CD4-positive, alpha-beta T cell treated with Interleukin-2 at 100 ng/mL for 4 hours (primary cell): ENCODE measurements at places on chromosomes 1 and 21.

GRCh38 chr1:160187407-160187806 is 3.0 kb upstream of the CASQ1 start:
- DNase-seq, result no peak

DNA sequence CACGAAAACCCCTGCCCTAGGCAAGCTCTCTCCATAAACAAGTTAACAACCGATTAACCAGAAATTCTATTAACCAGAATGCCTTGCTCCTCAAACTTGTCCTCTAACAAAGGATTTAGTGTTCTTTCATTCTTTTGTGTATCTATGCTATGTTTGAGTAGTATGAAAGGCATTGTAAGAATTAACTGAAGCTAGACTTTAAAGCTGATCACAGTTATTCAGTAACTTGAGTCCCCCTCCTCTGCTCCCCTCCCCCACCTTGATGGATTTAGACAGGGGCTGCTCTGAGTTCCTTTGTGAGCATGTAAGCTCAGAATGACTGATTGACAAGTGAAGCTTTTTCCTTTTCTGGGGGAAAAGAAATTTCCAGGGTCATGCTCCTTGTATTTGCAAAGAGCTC is 257.6 kb downstream of the TTLL7 start:
- DNase-seq, result no peak

DNA sequence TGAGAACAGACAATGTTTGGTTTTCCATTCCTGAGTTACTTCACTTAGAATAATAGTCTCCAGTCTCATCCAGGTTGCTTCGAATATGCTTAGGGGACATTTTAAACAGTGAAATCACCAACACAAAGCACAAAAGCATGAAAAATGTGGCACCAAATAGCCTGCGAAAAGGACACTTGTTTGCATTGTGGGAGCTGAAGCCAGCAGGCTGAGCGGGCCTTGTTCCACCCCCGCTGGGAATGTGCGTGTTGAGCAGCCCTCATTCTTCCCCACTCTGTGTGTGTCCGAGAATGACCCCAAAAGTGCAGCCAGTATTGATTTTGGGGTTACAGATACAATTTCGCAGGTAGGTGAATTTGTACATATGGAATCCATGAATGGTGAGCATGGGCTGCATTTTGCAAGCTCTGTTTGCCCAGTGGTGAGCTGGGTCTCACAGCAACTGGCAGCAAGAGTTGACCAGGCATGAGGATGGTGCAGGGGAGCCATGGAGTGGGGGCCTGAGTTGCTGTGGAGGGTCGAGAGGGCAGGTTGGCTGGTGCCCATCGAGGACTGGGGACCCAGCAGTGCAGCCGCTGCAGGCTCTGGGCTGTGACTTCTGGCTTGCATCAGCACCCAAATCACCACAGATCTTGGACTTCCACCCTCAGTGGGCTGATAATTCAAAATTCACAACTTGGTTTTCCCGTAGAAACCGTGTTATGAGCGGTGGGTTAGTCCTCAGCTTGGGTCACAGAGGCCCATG is 29.4 kb downstream of the NENF start:
- no peak for DNase-seq

DNA sequence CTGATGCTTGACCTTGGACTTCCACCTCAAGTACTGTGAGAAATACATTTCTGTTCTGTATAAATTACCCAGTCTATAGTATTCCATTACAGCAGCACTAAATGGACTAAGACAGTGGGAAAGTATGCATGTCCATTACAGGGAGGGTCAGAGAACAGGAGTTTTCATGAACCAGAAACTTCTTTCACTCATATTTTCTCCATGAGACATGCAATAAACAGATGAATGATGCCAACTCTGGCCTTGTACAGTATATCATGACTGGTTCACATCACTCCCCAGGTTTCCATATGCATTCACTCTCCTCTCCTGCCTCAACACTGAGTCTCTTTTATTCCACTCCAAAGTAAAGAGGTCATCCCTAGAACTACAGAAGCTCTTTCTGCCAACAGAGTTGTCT is 4.5 kb upstream of the IFI16 start:
- DNase-seq, result no peak

- DNase-seq, result no peak
Observed at GRCh38 chr1:109208394-109208793, 5.3 kb upstream of the SARS1 start.

DNA sequence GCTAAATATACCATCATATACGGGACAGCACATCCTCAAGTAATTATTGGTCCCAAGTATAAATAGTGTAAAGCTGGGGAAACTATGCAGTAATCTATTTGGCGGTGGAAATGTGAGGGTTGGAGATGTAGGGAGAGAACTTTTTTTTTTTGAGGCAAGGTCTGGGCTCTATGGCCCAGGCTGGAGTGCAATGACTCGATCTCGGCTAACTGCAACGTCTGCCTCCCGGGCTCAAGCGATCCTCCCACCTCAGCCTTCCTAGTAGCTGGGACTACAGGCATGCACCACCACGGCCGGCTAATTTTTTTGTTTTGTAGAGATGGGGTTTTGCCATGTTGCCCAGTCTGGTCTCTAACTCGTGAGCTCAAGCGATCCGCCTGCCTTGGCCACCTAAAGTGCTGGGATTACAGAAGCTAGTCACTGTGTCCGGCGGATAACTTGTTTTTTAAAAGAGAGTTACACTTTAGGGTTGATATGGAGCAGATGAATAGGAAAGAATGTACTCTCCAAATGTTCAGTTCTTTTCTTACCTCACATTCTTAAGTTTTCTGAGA is 1.9 kb downstream of the IFT25 start:
- no peak for DNase-seq

DNA sequence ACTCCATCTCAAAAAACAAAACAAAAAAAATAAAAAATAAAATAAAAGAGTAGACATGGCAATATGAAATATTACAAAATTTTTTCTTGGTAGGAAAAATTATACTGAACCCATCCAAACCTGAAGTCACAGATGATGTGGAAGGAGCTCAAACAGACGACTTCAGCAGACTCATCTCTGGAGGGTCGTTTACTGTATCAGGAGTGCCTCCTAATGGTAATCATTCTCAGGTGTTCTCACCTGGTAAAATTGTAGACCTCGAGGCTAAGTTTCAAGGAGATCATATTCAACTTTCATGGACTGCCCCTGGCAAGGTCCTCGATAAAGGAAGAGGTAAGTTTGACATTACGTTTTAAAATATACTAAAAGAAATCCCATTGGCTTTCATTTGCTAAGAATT is 54.3 kb upstream of the SH3GLB1 start:
- no peak for DNase-seq

- DNase-seq, result peak; percentile 34
Observed at GRCh38 chr1:6785728-6786505, 663 bp downstream of the CAMTA1 start.

- DNase-seq, result no peak
Observed at GRCh38 chr1:46194641-46195193, 3.5 kb downstream of the POMGNT1 start.

DNA sequence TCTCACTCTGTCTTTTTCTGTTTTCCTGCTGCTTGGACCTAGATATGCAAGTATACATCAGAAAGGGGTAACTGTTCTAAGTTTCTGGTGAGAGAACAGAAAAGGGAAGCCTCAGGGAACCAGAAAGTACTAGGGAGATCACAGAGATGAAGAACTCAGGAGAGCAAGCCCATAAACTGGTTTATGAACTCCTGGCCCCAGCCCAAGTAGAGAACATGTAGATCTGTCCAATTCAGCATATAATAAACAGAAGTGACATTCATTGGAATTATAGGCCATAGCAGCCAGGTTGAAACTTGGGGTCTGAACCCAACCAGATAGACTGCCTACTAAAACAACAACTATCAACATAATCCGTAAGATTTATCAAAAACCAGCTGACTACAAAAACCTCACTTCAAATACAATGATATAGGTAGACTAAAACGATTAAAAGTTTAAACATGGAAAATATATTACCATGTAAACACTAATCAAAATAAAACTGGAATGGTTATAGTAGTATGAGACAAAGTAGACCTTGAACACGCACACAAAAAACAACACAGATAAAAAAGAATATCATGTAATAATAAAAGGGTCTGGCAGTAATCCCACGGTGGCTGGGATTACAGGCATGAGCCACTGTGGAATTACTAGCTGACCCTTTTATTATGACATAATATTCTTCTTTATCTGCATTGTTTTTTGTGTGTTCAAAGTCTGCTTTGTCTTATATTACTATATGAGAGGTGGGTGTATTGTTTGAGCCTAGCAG is 65.0 kb downstream of the ZSWIM5 start:
- DNase-seq, result no peak

- no peak for DNase-seq
Observed at GRCh38 chr1:111934106-111934852, 55.2 kb downstream of the KCND3 start.

DNA sequence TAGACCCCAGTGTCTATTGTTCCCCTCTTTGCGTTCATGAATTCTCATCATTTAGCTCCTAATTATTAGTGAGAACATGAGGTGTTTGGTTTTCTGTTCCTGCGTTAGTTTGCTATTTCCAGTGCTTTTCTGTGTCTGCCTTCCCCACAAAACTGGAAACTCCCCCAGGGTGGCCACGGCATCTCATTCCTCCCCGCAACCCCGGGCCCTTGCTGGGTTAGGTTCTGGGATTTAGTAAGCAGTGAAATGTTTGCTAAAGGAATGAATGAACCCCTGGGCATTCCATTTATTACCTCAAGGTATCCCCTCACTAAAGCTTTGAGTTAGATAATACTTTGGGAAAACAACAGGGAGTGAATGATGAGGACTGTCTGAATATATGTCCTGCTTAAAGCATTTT is 142.9 kb downstream of the GLUL start:
- no peak for DNase-seq

GRCh38 chr1:76229279-76230005 is 154.9 kb downstream of the ST6GALNAC3 start:
- DNase-seq, result no peak

- peak; percentile 12 for DNase-seq
Observed at GRCh38 chr1:2382621-2383361, 8.6 kb downstream of the MORN1 start.

DNA sequence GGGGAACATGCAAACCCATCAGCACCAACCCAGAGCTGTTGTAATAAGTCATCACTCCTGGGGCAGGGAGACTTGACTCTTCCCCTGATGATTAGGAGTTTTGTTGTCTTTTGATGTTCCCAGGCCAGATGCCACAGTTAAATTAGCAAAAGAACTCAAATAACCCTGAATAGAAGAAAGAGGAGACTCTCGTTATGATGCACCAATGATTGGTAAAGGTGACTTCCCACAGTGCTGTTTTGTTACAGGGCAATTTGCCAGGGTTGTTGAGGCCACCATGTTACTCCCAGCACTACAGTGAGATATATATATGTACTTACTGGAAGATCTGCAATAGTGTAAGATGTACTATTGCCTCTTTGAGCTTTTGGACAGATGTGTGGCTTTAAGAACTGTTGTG is 24.3 kb upstream of the RCAN1 start:
- DNase-seq, result no peak

GRCh38 chr1:98669355-98670296 is 8.1 kb downstream of the SNX7 start:
- no peak for DNase-seq

DNA sequence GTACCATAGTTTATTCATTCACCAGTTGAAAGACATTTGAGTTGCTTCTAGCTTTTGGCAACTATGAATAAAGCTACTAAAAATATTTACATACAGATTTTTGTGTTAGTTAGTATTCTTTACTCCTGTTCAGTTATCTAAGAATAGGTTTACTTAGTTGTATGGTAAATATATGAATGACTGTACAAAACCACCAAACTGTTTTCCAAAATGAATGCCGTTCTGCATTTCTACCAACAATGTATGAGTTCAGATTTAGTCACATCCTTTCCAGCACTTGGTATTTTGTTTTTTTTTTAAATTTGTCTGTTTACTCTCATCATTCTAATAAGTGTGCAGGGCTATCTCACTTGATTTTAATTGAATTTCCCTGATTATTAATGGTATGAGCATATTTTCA is 3.4 kb upstream of the KIFAP3 start:
- DNase-seq, result no peak

DNA sequence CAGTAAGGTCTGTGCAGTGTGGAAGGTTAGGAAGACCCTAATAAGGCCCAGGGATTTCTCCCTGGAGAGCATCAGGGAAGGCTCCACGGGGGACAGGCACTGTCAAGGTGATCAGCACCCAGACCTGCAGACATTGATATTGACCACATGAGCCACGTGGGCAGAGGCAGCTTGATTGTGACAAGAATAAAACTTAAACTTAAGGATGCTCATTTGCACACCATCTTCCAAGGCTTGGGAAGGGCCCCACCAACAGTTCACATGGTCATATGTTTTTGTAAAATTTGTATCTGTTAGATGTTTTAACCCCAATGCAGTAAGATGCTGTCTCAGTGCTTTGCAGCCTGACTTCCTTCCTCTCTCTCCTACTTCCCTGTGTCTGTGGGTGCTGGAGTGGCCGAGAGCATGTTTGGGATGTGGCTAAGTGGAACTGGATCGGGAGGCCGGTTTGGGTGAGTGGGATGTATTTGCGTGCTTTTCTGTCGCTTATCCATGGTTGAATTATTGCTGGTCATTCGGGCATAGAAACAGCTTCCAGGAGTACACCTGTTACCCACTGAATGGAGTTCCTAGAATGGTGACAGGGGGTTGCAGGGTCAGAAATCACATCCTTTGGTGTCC is 49.8 kb upstream of the OLIG2 start:
- DNase-seq, result no peak

DNA sequence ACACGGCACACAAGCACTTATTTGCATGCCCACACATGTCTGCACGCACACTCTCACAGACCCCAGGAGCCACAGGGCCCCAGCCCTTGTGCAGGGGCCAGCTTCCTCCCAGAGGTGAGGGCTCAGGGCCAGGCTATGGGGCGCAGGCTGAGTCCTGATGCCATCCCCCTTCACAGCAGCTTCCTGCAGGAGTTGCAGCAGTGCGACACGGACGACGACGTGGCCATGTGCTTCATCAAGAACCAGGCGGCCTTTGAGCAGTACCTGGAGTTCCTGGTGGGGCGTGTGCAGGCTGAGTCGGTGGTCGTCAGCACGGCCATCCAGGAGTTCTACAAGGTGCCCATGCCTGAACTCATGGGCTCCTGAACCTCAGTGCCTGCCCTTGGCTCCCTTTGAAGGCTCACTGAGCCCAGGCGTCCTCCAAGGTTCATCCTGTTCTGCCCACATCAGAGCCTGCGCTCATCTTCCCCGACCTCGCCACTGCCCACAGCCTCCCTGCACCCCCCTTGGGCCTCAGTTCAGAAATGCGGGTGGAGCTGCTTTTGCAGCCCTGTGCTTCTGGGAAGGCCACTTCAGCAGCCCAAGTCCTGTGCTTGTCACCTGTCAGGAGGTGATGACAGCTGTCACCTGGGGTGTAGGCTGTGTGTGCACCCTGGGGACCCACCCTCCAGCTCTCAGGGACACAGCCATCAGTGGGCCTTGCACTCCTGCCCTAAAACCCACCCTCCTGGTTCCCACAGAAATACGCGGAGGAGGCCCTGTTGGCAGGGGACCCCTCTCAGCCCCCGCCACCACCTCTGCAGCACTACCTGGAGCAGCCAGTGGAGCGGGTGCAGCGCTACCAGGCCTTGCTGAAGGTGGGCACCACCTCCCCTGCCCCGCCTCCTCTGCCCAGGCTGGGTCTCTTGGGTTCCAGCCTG is 66.6 kb downstream of the TRIM11 start:
- no peak for DNase-seq

- no peak for DNase-seq
Observed at GRCh38 chr1:8412183-8412831, 94.4 kb downstream of the SLC45A1 start.

- no peak for DNase-seq
Observed at GRCh38 chr1:177568622-177569021, 397.9 kb downstream of the BRINP2 start.
